ENCODE measurements at places on chromosomes 4 and X. TPM values are rescaled to one million over a fixed set of nuclear protein-coding genes. Genes with fewer than 3 reads are reported as not detected.

DNA sequence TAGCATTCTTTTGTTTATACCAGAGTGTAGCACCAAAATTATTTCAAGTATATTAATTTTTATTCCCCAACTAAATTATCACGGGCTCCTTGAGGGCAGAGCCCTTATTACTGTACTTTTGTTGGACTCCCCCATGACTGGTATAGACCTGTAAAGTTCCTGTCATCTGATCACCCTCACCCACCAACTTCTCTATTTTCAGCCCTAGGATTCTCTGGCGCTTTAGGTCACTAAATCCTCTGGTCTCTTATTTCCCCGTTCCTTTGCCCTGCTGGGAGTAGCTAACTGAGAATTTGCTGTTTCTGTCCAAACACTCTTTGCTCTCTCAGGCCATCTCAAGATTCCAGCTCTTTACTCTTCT lies 3.2 kb upstream of the XKRX start:
- DNase-seq, result no peak

GRCh38 chr4:48119646-48120045 lies 14.4 kb downstream of the TXK start:
- no peak for DNase-seq

- DNase-seq, result no peak
Observed at GRCh38 chrX:103309860-103310554, 783 bp downstream of the BEX2 start.

GRCh38 chr4:120871173-120871572 lies 51.4 kb downstream of the PRDM5 start:
- no peak for DNase-seq

GRCh38 chr4:76306882-76307659 lies 538 bp downstream of the STBD1 start:
- DNase-seq, result no peak

GRCh38 chr4:14178421-14178820 lies 550.9 kb upstream of the BOD1L1 start:
- DNase-seq, result no peak

DNA sequence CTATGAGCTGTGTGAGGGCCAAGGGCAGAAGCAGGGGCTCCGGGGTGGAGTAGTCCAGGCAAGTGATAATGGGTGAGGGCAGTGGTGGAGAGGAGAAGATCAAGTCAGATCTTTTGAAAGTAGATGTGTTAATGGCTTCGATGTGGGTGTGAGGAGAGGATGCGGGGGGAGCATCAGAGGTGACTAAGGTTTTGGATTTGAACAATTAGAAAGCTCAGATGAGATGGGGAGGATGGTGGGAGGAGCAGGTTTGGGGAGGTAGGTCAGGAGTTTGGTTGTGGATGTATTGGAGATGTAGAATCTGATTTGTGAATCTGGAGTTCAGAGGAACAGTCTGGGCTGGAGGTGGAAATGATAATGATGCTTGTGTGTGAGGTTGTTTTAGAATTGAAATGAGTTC lies 4.6 kb downstream of the FTSJ1 start:
- no peak for DNase-seq

GRCh38 chrX:49292400-49293362 lies 10.8 kb upstream of the GAGE10 start:
- no peak for DNase-seq

- no peak for DNase-seq
Observed at GRCh38 chr4:139314047-139314800, 11.9 kb upstream of the NDUFC1 start.

- DNase-seq, result no peak
Observed at GRCh38 chrX:21747558-21747957, 10.4 kb downstream of the SMPX start.

GRCh38 chr4:170170861-170171260 lies 81.1 kb upstream of the AADAT start:
- no peak for DNase-seq

DNA sequence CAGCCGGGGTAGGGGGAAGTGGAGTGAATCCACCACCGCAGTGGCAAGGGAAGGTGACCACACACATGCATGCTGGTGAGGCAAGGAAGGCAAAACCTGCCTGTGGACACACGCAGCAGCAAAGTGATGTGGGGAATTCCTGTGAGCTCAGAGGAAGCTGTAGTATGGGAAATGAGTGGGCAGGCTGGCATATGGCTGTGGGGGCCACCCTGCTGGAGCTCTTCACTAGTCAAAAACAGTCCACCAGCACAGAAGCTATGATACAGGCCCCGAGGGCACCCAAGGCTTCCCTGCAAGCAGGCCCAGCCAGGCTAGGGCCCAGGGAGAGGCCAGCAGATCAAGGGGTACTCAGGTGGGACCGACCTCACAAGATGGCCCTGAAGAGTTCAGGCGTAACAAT lies 239.1 kb downstream of the CHM start:
- DNase-seq, result no peak

GRCh38 chr4:75698963-75699228 lies 25.5 kb upstream of the USO1 start:
- no peak for DNase-seq

- DNase-seq, result no peak
Observed at GRCh38 chrX:138270931-138271330, 440.6 kb downstream of the FGF13 start.

GRCh38 chr4:73098016-73098415 lies 28.5 kb upstream of the COX18 start:
- DNase-seq, result no peak

- no peak for DNase-seq
Observed at GRCh38 chr4:85707611-85708010, 232.7 kb downstream of the ARHGAP24 start.

DNA sequence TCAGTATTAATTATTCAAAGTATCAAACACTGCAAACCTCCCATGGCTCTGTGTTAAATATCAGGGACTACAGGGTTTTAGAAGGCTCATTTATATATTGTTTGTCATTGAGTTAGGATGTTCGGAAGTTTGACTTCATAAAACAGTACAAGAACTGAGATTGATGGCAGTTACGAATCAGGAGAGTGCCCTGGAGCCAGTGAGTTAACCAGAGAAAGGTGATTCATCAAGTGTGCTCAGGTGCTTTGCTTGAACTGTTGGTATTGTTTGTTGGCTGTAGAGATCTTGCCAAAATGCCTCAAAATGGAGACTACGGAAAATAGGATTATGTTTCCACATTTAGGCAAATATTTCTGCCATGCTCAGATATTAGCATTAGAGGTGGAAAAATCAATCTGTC lies 7.5 kb upstream of the GPR101 start:
- no peak for DNase-seq

DNA sequence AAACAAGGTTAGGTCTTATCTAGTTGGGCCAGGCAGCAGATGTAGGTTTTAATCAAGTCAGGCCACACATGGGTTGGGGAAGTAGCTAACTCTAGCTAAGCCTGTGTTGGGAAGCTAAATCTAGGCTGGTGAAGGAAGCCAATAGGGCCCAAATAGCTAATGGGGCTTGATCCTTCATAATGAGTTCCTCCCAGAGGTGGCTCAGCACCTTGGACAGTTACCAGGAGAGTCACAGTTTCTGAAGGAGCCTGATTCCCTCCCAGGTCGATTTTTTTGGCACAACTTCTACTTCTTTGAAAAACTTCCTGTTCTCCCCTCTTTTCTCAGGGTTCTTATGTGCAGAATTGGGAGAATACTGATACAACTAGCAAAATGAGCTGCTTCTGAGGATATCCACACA lies 242.5 kb upstream of the PRPS2 start:
- no peak for DNase-seq

DNA sequence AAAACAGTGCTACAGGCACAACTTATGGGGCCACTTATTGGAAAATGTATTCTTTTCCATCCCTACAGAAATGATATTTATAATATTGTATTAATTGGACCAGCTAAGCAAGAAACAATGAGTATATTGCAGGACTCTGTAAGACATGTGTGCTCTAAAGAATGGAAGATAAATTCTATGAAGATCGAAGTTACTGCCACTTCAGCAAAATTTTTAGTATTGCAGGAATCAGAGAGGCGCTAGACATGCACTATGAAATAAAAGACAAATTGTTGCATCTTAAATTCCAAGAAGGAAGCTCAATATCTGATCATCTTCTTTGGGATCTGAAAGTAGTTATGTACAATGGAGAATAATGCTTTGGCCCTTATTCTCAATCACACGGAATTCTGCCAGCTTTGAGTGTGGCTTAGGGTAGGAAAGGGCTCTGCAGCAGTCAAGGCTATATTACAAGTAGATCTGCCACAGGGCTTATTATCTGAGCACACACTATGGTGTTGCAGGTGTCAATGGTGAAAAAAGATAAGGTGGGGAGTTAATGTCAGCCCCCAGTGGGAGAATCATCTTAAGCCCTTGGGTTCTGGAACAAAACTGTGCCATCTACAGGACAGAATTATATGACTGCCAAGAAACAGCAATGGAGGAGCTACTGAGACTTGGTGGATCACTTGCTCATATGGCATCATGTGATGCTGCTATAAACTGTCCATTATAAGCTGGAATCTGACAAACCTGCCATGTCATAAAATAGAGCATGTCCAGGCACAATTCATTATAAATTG lies 334.0 kb upstream of the NDST3 start:
- no peak for DNase-seq

DNA sequence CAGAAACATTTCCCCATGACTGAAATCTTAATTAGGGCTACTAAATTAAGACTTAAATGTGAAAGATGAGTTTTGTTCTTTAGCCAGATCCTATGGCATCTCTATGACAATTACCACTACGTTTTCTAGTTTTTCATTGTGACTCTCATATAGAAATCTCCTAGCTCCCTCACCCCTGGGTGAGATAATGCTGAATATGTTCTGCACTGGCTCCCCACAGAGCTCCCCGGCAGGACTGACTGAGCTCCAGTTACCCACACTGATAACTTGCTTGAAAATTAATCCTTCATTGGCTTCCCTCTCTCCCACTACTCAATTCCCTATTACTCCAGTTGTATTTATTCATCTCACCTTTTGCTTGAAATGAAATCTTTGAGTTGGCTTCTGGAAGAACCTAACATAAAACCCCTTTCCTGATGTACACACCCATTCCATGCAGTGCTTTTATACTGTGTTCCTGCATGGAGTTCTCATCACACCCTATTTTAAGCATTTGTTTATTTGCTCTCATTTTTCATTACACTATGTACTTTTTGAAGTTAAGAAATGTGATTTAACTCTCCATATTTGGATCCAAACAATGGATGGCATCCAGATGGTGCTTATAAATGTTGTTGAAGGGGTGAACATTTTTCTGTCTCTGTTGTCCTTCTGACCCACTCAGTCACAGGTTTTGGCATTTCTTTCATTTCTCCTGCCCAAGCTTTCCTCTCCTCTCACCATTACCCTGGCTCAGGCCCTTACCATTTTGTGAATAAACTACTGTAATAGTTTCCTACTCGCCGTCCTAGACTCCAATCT lies 623.4 kb downstream of the SPRY1 start:
- DNase-seq, result no peak

GRCh38 chrX:53666171-53666570 lies 20.3 kb downstream of the HUWE1 start:
- no peak for DNase-seq

- DNase-seq, result no peak
Observed at GRCh38 chrX:421646-422391, 35.1 kb upstream of the PPP2R3B start.

DNA sequence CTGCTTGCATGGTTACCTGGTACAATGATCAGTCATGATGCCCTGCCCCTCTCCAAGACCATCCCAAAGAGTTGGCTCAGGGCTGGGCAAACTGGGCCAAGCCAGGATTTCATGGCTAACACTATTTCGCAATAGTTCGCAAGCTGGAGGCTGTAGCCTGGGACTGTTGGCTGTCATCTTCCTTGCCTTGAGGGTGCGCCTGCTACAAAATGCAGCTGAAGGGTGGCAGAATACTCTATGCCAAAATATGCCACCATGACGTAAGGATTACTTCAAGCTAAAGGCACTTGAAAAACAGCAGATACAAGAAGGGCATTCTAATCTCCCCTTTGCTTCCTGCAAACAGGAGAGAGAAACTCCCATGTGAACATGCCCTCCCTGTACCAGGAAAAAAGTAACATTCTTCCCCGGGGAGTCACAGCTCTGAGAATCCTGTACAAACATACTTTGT lies 21.0 kb downstream of the SAT1 start:
- peak; percentile 51 for DNase-seq

GRCh38 chrX:68832516-68833447 lies 4.0 kb downstream of the EFNB1 start:
- DNase-seq, result no peak

The PPP2R2C gene
- 0.16 TPM for total RNA-seq

The PDCL2 gene
- not detected for total RNA-seq

The SAGE1 gene
- not detected for total RNA-seq

The SSX1 gene
- not detected for total RNA-seq

The RPA4 gene
- total RNA-seq, result 4.3 TPM

The WWC2 gene
- total RNA-seq, result 37.4 TPM

The SEC31A gene
- total RNA-seq, result 234 TPM

The ANOS1 gene
- total RNA-seq, result 9.7 TPM

The HDAC6 gene
- total RNA-seq, result 84.3 TPM

The AWAT2 gene
- not detected for total RNA-seq

The NUP62CL gene
- 0.64 TPM for total RNA-seq

The ZCCHC18 gene
- total RNA-seq, result 5.2 TPM

The F8A1 gene
- 8.5 TPM for total RNA-seq

Data from breast epithelium (tissue), 4 donors.